Brain pericyte (primary cell): ENCODE measurements at places on chromosomes 12 and 14.

DNA sequence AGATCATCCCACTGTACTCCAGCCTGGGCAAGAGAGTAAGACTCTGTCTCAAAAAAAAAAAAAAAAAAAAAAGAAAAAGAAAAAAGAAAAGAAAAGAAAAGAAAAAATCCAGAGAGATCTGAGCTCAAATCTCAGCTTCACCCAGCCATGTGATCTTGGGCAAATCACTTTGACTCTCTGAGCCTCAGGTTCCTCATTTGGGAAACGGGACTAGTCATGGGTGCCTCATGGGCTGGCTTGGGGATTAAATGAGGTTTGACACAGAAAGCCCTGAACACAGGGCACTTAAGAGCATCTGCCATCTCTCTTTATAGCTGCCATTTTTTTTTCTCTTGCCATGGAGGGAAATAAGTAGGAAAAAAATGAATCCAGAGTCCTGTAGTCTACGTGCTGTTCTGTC is 86.2 kb upstream of the MYL2 start:
- no peak for DNase-seq

GRCh38 chr14:100102156-100102785 is 37.0 kb downstream of the EVL start:
- no peak for DNase-seq

GRCh38 chr12:116066381-116067230 is 210.9 kb downstream of the MED13L start:
- no peak for DNase-seq

GRCh38 chr14:101064718-101065117 is 161.2 kb upstream of the RTL1 start:
- no peak for DNase-seq

GRCh38 chr12:113418213-113418879 is 3.8 kb upstream of the SDSL start:
- no peak for DNase-seq
